Cardiac septum (tissue), 1 donor: ENCODE measurements at places on chromosomes 7 and 10. TPM values are rescaled to one million over a fixed set of nuclear protein-coding genes. Genes with fewer than 3 reads are reported as not detected.

DNA sequence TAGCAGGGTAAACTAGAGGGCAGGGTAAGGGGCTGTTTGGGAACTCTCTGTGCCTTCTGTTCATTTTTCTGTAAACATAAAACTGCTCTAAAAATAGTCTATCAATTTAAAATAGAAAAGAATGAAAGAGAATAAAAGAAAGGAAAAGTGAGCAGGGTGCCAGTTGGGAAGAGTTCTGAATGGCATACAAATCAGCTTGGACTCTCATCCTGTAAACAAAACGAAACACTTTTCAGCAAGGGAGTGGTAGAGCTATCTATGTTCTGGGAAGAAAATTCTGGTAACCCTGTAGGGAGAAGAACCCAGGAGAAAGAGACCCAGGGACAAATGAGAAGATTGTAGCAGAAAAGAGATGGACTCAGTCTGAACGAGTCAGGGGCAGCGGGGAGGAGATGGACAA lies 24.6 kb downstream of the SCRN1 start:
- no peak for DNase-seq

- DNase-seq: no peak
Observed at GRCh38 chr10:63554657-63555056, 33.5 kb downstream of the REEP3 start.

DNA sequence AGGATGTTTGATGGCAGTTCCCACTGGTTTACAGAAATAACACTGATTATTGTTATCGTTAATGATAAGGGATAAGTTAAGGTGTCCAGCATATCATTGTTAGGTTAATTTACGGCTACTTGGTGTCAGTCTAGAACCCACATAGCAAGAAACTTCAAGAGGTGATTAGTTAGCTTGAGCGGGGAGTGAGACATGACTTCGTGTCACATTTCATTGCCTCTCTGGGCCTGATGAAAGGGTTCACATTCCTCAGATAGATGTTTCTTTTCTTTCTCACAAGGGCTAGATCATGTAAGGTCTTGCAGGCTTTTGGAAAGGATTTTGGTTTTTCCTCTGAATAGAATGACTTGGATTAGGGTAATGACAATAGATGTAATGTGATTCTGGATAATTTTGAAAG lies 26.7 kb downstream of the WAC start:
- no peak for DNase-seq

DNA sequence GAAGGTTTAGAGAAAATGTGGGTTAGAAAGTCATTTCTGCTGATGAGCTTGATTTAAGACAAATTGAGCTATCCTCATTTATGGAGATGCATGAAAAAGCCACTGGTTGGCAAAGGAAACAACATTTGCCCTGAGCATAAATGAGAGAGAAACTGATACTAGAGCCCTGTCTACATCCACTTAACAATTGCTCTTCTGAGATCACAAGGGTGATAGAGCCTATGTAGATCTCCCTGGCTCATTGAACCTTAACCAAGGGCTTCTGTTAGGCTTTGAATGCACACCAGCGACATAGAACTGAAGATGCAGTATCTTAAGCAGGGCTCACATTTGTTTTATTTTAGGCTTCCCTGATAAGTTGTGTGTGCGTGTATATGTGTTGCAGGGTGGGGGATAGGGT lies 35.0 kb downstream of the GPR141 start:
- DNase-seq: no peak

GRCh38 chr7:138842111-138842510 lies 44.1 kb upstream of the ATP6V0A4 start:
- no peak for DNase-seq

CDK6 gene
- 12.4 TPM for total RNA-seq
